ENCODE measurements at places on chromosomes 5 and 9. TPM values are rescaled to one million over a fixed set of nuclear protein-coding genes. Genes with fewer than 3 reads are reported as not detected.

DNA sequence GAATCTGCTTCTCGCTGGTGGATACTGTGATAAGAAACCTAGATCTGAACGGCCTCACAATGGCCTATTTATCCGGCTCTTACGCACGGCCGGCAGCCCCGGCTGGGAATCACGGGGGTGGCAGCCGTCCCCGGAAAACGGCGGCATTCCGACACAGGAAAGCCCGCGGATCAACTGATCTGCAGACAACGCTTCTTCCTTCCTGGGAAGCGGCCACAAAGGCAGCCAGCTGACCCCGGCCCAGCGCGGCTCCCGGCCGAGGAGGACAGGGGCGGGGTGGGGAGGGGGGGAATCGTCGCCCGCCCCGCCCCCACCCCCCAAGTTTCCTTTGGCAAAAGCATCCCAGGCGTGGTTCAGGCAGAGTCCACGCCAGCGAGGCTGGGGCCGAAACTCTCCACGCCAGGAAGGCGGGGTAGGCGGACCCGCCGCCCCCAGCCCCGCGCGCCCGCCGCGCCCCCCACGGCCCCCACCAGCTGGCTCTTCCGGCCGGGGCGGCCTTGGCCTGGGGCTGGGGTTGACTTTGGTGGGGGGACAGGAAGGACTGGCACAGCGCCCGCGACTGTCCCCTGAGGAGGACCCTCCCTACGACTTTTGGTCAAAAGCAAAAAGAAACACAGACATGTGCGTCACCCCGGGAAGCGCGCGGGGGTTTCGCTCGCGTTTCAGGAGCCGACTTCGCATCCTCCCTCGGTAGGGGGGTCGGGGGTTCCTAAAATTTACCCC, 247.7 kb upstream of the ANKRD55 start:
- DNase-seq: peak; percentile 16

The ATOSB gene
- total RNA-seq: 7.2 TPM

DNA sequence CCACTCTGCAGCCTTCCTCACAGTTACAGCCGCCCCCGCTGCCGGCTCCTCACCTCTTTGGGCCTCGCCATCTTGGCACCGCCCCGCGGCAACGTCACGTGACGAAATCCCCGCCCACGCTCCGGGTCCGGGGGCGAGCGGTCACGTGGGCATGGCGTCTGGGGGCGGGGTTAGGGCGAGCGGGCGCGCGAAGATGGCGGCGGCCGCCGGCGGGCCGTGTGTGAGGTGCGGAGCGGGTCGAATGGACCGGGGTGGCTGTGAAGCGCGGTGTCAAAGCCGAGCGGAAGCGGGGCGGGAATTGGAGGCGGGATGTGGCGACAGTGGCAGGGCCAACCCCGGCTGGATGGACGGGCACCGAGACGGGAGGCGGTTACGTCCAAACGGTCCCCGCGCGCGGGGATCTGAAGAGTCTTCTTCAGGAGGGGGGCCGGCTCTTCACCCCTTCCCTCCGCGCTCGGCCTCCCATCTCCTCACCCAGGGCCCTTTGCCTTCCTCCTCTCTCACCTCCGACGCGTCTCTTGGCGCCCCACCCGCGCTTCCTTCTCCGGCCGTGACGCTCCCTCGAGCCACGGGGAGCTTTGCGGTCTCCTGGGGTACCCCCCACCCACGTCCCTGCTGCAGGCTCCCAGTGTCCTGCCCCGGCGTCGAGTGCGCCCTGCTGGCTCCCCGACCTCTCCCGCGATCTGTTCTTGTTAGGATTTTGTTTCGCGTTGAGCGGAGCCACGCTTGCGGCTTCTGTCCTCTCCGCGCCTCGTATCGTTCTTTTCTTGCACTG, at the start of the genes DOLK and NUP188:
DOLK (minus strand) TSS at position 77 of the 775 bp plus-strand sequence. CDS start 300 bp downstream, outside the sequence.
NUP188 (plus strand) TSS at position 173 of the 775 bp plus-strand sequence; CDS start at position 194, 21 bp downstream.
- peak; percentile 99 for DNase-seq

DNA sequence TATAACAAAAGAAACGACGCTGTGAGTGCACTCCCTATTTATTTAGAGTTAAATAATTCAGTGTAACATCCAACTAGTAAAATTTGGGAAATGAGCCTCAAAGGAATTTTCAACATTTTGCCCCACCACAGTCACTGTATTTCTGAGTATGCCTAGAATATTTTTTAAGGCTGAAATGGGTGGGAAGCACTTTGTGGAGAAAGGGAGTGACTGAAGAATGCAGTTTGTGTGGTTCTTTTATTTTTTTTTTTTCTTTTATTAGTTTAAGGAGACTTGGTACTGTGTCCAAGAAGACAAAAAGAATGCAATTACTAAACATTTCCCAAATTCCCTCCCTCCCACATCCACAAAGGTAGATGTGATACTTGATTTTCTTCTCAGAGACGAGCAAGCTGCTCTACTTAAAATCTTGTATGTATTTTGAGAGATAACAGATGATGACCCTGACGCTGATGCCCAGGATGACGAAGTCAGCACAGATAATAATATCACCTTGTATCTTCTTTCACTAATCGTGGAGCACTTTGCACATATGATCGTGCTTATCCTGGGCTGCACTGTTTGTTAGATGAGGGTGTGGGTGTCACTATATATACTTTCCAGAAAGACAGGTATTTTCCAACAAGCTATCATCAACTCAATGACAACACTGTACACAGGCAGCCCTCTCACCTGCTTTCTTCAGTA, 586.3 kb downstream of the RAB3C start:
- no peak for DNase-seq

- DNase-seq: no peak
Observed at GRCh38 chr9:85554349-85554748, 187.4 kb downstream of the AGTPBP1 start.

- DNase-seq: peak; percentile 72
Observed at GRCh38 chr9:96619491-96620180, at the start of gene CDC14B. Gene CDC14B, minus strand, starts transcription at chr9:96619843. Its CDS starts 465 bp downstream, at chr9:96619378.

- DNase-seq: no peak
Observed at GRCh38 chr5:135887881-135888614, 7.6 kb downstream of the IL9 start.

DNA sequence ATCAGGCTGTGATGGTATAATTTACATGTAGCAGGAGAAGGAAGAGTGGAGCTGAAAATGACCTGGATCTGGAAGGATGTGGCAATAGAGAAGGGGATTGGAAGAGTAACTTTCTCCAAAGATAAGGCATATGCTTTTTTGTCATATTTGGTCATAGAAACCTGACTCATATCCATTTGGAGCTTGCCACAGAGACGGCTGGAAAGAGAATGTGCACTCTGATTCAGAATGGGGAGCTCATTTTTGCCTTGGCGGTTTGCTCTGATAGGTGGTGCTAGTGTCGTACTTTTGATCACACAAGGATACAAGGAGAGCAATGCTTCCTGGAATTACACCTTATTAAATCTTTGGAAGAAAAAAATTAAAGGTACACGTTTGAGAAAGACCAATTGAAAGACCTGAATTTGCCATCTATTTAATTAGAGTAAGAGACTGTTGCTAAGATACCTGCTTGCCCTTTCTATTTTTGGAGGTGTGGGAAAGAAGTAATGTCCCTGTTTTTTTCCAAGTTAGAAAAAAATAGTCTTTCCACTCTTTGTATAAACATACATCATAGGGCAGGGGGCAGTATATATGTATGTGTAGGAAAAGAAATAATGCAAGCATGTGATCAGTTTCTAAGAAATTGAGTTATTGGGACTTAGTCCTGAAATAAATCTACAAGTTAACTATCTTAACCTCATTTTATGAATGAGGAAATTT, 5.4 kb downstream of the LSM11 start:
- DNase-seq: no peak

- no peak for DNase-seq
Observed at GRCh38 chr5:178368716-178369300, 136.2 kb upstream of the PHYKPL start.

The SETX gene
- 70.5 TPM for total RNA-seq

GRCh38 chr9:24497671-24498070, 48.0 kb downstream of the IZUMO3 start:
- DNase-seq: no peak

The FAM221B gene
- total RNA-seq: not detected

DNA sequence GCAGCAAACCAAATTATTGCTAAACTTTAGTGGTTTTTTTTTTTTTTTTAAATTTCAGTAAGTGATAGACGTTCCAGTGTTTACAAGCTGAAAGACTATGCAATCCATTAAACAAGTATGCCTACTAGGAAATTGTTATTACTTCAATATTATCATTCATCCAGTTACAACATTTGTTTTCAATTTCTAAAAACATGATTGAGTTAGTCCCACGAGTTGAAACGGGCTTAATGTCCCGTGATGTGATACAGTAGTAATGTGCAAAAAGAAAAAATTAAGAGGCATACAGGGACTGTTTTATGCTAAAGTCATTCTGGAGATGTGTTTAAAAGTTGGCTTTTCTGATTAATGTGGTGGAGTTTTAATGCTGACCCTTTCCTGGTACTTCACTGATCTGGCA, 550.3 kb upstream of the DMAC1 start:
- DNase-seq: no peak

The NEUROG1 gene
- total RNA-seq: not detected

GRCh38 chr9:134057307-134057657, 10.5 kb downstream of the BRD3 start:
- no peak for DNase-seq

- no peak for DNase-seq
Observed at GRCh38 chr9:73528926-73529325, 377.3 kb downstream of the ANXA1 start.

DNA sequence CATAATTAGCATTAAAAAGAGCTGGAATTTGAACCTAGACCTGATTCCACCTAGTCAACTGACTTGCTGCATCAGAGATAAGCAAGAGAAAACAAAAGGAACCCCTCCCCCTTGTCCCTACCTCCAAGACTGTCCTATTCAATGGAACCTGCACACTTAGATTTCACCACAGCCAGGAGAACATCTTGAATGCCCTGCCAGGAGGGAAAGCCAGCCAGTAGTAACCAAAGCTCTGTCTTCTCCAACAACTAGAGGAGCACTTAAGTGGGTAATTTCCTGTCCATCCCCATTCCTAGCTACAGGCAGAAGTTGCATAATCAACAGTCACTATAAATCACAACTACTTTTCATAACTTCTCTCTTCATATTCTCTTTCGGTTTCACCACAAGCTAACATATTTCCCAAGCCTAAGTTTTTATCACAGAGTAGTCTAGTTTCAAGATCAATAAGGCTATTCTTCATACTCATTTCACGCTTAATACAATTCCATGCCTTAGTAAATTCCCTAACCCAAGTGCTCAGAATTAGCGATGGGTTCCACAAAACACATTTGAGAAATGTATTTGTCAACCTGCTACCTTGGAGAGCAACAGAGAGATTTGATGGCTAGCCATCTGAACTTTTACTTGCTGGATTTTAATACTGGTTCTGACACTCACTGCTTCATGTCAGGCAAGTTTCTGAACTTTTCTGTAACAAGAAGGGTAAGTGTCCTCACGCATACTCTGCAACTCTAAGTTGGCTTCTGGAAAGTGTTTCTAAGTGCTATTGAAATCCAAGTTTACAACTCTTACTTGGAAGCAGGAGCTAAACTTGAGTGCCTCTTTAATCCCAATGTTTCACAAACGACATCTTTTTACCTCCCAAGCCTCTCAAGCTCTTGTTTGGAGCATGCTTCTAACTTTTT, 2.0 kb downstream of the DENND1A start:
- no peak for DNase-seq

The LCN15 gene
- not detected for total RNA-seq

- no peak for DNase-seq
Observed at GRCh38 chr9:16825971-16826625, 44.4 kb downstream of the BNC2 start.

DNA sequence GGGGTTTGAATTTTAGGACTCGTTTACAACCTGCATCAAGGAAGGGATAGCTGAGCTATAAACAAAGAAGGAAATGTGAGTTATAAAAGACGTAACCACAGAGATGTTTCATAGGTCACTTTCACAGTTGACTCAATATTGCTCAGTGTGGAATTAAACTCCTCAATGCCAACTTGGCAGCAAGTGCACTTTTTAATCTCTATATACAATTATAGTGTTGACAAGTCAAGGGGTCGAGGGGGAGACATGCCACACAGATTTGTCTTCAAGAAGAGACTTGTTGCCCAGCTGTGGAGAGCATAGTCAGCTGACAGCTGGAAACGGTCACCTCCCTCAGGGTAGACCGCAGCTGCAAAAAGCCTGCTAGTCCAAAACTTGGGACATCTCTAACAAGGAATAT, 163.4 kb upstream of the DMAC1 start:
- DNase-seq: no peak

The GCNT4 gene
- 16.6 TPM for total RNA-seq

GRCh38 chr9:20312732-20313131, 309.6 kb downstream of the MLLT3 start:
- DNase-seq: no peak

The BASP1 gene
- 1.6 TPM for total RNA-seq

The SPOCK1 gene
- 0.27 TPM for total RNA-seq

The TRIM52 gene
- total RNA-seq: 40.3 TPM

The PTGS1 gene
- total RNA-seq: 9.2 TPM

The DBN1 gene
- 2.3 TPM for total RNA-seq

- peak; percentile 39 for DNase-seq
Observed at GRCh38 chr9:137589441-137590122, 730 bp downstream of the ZMYND19 start.

The PAX5 gene
- total RNA-seq: 0.94 TPM

The AK8 gene
- not detected for total RNA-seq

DNA sequence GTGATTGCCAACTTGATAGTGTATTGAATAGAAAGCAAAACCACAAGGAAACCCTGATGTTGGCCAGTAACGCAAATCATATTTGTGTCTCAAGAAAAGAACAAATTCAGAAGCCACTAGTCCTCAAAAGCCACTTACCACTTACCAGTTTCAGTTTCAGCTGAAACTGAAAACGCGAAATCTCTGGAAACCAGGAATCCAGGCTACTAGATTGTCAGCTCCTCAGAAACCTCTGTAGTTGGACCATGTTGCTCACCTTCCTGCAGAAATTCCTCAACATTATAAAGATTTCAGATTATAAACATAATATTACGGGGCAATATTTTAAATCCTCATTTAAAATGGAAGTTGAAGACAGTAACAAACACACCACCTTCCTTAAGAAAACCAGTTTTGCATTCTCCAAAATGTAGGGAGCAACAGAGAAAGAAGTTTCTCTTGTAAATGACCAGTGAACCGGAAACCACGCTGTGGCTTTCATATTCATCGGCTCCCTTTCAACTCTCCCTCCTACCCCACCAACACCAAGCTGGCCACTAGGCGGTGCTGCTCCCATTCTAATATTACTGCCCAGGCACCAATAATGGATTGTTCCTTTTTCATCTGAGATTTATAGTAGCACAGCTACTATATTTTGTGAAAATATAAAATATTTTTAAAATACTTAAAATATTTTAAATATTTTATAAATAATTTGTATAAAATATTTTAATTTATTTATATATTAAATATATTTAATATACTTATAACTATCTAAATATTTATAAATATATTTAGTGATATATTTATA, 8.7 kb upstream of the TMED7 start:
- peak; percentile 88 for DNase-seq

The CER1 gene
- total RNA-seq: not detected

The UBE2QL1 gene
- not detected for total RNA-seq

- DNase-seq: no peak
Observed at GRCh38 chr5:5633579-5633978, 211.1 kb downstream of the ICE1 start.

- no peak for DNase-seq
Observed at GRCh38 chr9:87853302-87853701, 29.4 kb upstream of the SPATA31E1 start.

GRCh38 chr5:38608874-38609273, 52.4 kb upstream of the LIFR start:
- DNase-seq: no peak

- DNase-seq: no peak
Observed at GRCh38 chr5:58640011-58640410, 57.1 kb downstream of the RAB3C start.
